ENCODE measurements at places on chromosomes 12 and 14.

- DNase-seq: no peak
Observed at GRCh38 chr12:124024776-124025175, 51.8 kb downstream of the ZNF664 start.

DNA sequence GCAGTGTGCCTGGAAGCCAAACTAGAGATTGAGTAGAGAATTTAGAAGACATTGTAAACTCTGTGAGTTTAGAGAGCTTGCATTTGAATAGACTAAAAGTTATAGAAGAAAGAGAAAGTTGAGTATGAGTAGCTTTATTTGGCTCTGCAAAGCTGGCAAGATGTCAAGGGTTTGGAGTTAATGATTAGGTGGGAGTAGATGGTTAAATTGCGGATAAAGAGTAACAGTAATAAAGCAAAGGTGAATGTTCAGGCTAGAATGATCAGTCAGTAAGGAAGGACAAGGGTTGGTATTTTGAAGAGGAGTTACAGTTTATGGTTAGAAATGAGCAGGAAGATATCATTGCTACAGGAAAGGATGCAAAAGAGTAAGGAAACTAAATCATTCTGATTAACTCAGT, 5.2 kb downstream of the PPM1A start:
- DNase-seq: no peak

GRCh38 chr14:93663317-93663716, 125.0 kb downstream of the PRIMA1 start:
- no peak for DNase-seq

- no peak for DNase-seq
Observed at GRCh38 chr14:102571478-102572042, 20.9 kb upstream of the RCOR1 start.

- DNase-seq: no peak
Observed at GRCh38 chr14:98903371-98903770, 368.6 kb downstream of the BCL11B start.

DNA sequence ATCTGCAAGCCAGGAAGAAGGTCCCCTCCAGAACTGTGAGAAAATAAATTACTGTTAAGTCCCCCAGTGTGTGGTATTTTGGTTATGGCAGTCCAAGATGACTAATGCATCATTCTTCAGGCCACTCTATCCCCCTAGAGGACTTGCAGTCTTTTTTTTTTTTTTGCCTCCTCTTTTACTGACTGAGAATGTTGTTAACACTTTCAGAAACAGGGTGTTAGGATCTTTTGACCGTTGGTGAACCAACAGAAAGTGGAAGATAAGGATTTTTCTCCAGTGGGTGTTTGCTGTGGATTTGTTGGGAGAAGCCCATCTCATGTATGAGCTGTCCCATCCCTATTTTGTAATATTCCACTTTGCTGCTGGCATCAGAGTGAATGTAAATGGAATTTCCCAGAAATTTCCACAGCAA, 37.8 kb downstream of the MARK3 start:
- DNase-seq: no peak

- peak; percentile 35 for DNase-seq
Observed at GRCh38 chr12:130713581-130713991, 2.5 kb downstream of the RIMBP2 start.

- peak; percentile 89 for DNase-seq
Observed at GRCh38 chr12:51377099-51377984, 13.9 kb downstream of the GALNT6 start.

DNA sequence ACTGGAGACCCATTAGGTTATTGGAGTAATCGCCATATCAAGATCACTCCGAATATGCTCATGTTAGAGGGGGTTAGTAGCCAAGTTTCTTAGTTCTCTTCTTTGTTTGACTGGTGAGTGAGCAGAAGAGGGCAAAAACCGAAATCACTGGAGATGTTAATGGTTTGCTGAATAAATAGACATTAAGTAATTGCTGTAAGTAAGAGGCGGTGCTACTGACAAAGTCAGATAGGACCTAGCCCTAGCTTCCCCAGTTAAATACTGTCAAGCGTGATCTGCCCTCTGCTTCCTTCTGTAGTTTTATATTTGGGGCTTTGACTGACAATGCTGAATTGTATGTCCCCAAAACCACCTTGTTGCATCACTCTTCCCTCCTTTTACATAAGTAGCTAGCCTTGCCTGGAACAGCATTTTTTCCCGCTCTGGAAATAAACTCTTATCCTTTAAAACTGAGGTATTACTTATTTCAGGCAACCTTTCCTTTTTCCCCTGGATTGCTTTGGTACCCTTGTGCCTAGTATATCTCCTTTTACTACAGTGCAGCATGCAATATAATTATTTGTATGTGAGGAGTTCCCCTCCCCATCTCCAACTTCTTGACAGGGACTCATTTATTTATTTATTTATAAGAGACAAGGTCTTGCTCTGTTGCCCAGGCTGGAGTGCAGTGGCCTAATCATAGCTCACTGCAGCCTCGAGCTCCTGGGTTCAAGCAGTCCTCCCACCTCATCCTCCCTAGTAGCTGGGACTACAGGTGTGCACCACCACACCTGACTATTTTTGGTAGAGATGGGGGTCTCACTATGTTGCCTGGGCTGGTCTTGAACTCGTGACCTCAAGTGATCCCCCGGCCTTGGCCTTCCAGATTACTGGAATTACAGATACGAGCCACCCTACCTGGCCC, 1.4 kb downstream of the SNRPF start:
- DNase-seq: no peak

GRCh38 chr12:45893240-45893639, 97.1 kb downstream of the SCAF11 start:
- DNase-seq: no peak
